ENCODE measurements at places on chromosomes 2 and 18.
A peak's percentile ranks its signal among the peaks of the same experiment; 100 is the strongest.

DNA sequence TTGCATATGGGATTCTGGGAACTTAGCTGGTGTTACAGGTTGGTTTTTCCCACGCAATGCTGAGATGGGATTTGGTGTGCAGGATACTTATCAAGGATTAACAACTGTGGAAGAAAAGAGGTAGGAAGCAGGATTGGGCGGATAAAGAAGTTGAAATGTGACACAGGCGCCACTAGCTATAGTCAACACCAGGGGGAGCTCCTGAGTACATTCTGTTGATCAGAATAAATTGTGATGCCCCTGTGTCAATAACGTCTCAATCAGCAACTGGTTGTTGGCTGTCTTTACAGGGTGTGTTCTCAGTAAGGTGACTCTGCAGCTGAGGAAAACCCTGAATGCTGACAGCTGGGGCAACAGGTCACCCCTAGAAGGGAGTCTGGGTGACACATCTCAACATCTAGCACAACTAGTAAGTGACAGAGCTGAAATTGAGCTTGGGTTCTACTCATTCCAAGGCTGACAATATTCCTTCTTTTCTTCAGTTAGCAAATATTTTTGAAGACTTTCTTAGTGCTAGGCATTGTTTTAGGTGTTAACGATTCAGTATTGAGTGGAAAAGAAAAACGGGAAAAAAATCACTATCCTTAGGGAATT, 143.0 kb downstream of the ARL6IP6 start:
- DNase-seq = peak; percentile 11

DNA sequence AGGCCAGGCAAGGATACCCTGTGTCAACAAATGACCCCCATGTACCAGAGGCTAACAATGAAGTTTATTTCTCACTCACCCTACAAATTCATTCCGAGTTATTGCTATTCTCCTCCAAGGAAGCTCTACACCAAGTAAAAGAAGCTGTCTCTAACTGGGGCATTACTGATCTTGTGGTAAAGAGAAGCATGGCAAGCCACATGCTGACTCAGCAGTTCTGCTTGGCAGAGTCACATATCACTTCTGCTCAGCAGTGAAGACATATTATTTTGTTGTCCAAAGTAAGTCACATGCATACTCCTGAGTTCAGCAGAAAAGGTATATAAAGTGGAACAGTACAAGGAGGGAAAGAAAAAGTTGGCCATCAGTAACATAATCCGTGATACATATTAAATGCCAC, 315.8 kb downstream of the GULP1 start:
- DNase-seq = no peak

DNA sequence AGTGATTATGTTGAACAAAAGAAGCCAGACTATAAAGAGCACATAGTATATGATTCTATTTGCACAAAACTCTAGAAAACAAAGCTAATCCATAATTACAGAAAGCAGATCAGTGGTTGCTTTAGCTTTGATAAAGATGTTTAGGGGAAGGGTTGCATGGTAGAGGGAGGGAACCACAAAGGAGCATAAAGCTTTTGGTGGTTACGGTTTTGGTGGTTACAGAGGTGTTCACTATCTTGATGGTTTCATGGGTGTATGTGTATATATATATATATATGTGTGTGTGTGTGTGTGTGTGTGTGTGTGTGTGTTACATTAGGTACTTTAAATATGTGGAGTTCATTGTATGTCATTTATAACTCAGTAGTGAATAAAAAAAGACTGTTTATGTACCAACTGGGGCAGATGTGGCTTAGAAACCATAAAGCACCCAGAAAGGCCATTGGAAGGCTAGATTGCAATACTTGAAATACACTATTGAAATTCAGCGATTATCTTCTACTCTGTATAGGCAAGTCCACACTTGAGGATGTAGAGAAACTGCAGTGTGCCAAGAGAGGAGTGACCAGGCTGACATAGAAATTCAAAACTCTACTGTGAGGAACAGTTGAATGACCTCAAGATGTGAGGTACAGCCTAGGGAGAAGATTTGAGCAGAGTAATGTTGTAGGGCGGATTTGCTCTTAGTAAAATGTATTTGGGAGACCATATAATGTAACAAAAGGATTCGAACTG, 60.6 kb downstream of the CAB39 start:
- DNase-seq = no peak

DNA sequence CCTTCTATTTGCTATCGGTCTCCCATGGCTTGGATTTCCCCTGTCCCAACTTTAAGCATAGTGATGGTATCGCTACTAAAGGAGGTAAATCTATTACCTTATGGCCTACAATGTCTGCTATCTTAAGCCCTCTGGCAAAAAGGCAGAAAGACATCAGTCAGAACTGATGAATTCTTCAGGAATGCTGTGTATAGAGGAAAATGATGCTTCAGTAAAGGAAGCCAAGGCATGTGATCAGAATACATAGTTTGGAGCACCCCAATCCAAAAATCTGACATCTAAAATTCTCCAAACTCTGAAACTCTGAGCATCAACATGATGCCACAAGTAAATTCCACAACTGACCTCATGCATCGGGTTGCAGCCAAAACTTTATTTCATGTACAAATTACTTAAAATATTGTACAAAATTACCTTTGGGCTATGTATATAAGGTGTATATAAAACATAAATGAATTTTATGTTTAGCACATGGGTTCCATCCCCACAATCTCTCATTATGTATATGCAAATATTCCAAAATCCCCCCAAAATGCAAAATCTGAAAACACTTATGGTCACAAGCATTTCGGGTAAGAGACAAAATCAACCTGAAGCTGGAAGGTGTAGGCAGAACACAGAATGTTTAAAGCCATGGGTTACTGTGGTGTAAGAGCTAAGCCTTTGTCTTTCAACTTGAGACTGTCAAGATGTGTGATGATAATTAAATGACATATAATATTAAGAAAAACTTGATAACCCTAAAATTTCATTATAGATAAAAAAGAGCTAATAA, 66.2 kb downstream of the CUL3 start:
- peak; percentile 8 for DNase-seq

GRCh38 chr2:56185582-56186046, 1.8 kb downstream of the CCDC85A start:
- DNase-seq = peak; percentile 60

DNA sequence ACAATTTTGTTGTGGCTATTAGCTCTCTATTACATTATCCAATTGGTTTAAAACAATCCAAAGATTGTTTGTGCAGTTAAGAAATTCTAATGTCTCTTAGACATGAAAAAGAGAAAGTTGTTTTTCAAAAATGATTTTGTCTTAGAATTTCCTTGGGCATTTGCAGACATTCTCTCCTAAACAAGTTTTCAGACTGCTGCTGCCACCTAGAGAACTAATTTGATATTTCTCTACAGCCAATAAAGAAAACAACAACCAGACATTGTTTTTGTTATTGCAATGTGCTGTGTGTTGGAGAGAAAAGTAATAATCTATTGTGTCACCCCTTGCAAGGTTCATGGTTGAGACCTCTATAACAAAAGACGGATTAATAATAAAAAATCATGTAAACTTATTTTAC, 119.0 kb upstream of the SYT4 start:
- no peak for DNase-seq

GRCh38 chr2:45974056-45974455, 322.6 kb downstream of the PRKCE start:
- DNase-seq = no peak

DNA sequence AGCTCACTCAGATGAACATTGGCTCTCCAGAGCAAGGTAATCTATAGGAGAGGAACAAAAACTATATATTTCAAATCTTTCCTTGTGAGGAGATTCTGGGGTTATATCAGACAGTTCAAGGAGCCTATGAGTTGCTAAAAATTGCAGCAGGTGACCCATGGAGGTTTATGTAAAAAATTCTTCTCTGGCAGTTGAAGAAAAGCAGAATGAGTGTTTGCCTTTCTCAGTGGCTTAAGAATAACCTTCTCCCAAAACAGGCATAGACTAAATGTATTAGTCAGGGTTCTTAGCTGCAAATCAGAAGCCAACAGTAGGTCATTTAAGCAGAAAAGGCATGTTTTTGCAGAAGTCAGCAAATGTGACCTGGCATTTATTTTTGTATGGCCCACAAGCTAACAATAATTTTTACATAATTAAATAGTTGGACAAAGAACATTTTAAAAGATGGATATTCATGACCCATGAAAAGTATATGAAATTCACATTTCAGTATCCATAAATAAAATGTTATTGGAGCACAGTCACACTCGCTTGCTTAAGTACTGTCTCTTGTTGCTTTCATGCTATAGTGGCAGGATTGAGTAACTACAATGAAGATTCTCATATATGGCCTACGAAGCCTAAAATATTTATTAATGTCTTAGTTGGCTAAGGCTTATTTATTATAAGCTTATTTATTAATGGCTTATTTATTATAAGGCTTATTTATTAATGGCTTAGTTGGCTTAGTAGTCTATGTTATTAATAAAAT, 93.4 kb upstream of the TLK1 start:
- no peak for DNase-seq

GRCh38 chr2:20232837-20233207, 7.9 kb upstream of the SDC1 start:
- no peak for DNase-seq

DNA sequence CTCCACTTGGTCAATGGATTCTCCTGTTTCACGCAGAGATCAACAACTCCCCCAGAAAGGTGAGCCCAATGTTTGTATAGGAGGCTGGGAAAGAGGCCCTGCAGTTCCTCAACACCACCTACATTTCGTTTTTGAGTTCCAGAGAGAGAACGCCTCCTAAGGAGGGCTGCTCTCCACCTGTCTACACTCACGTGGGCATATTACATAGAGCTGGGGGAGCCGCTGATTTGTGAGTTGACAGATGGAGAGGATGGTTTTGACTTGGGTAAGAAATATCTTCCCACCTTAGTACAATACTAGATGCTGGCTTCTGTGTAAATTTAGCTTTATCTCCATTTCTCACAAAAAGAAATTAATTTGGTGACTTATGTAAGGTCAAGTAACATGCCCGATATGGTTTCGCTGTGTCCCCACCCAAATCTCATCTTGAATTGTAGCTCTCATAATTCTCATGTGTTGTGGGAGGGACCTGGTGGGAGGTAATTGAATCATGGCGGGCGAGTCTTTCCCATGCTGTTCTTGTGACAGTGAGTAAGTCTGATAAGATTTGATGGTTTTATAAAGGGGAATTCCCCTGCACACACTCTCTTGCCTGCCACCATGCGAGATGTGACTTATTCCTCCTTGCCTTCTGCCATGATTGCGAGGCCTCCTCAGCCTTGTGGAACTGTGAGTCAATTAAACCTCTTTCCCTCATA, 274.5 kb upstream of the PXDN start:
- no peak for DNase-seq

GRCh38 chr18:11512096-11513025, 97.0 kb upstream of the SLC35G4 start:
- DNase-seq = no peak

DNA sequence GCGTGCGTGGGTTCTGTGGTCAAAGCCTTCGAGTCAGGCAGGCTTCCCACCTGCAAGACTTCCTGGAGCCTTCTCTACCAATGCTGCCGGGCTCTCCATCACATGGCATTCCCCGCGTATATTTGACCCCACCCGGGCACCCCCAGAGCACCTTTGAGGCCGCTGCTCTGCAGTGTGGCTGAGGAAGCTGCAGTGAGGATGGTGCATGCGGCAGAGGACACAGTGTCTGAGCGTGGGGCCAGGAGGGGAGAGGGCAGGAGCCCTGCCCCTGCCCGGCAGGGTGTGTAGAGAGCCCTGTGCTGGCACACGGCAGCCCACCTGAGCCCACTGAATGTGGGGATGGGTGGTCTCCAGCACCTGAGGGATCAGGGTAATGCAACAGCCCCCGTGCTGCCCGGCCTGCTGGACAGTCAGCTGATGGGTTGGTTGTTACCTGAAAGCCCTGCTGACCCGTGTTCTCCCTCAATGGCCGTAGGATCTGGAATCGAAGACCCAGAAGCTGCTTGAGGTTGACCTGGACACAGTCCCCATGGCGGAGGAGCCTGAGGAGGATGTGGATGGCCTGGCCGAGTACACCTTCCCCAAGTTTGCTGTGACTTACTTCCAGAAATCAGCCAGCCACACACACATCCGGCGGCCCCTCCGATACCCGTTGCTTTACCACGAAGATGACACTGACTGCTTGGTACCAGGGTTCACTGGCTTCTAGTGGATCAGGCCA, 36.8 kb upstream of the GPR17 start:
- no peak for DNase-seq

DNA sequence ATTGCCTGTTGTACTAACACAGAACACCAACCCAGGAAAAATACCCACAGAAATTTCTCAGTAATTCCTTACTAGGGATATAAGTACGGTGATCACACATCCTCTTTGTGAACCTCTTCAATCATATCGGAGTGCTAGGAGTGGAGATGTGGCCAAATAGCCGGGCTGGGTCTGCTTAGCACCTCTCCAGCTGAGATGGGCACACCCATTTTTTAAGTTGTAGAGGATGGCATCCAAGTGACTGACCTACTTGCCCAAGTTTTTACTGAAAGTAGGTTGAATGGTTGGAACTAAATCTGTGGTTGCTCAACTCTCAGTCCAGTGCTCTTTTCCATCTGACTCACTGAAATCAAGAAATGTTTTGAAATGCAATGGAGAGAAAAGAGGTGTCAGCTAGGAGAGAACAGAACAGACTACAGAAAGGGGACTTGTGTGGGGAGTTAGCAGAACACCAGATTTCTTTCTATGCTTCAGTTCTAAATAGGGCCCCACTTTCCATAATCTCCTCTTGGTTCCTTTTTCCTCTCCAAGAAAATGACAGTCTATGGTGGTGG, 68.7 kb upstream of the FSHR start:
- DNase-seq = no peak

DNA sequence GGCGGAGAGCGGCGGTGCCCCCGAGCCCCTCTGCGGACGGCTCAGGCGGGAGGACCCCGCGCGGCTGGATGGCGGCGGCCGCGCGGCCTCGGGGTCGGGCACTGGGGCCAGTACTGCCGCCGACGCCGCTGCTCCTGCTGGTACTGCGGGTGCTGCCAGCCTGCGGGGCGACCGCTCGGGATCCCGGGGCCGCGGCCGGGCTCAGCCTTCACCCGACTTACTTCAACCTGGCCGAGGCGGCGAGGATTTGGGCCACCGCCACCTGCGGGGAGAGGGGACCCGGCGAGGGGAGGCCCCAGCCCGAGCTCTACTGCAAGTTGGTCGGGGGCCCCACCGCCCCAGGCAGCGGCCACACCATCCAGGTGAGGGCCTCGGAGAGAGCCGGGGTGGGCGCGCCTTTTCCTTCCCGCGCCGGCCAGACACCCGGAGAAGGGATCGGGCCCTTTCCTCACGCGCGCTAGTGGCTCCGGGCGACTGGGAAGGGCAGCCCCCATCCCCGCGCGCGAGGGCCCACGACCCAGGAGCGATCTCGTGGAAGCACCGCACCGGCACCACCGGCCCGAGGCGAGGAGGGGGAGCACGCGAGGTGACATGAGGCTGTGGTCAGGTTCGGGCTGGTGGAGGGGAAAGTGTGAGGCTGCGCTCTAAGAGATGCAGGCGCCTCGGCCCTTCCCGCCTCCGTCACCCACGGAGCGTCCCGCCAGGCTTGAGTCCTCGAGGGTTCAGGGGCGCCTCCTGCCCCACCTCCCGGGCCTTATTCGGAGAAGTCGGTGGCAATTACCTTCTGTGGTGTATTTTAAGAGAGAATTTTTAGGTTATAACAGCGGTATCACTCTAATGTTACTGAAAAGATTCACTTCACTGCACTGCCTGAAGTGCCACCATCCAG, 607 bp downstream of the LAMA3 start:
- DNase-seq = no peak

Data from HTR-8/SVneo (cell line).